ENCODE measurements at places on chromosomes 2 and 18.

- DNase-seq, result no peak
These were observed at the start of gene OXER1 for GRCh38 chr2:42764096-42764495. TSS of gene OXER1 (minus strand) at chr2:42764135. CDS start at chr2:42764062, 73 bp downstream.

GRCh38 chr18:62205824-62206223, 18.8 kb downstream of the RELCH start:
- DNase-seq, result no peak

DNA sequence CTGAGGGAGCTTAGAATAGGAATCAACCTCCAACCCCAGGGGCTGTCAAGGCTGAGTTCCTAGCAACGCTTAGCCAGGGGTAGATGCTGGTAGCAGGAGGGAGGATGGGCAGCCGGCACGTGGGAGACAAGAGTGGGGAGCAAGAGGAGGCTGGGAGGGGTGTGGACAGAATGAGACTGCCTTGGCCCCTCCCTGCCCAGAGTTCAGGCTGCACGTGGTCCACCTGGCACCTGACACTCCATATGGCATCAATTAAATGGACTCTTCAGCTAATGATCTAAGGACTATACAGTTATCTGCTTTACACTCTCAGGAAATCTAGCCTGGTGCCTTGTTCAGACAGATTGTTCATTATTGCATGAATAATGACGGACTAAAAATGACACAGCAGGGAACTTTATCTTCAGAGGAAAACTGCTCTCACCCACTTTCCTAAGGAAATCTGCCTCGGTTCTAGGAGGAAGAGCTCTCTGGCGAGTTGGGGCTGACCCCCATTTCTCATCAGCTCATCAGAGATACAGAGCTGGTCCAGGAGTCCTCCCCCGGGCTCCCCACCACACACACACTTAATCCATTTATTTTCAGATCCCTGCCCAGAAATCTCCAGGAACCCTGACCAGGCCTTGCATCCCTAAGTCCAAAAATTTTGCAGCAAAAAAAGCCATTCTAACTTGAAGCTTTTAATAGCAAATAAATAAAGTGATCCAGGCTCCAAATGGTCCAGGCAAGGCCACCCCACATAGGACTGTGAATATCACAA, 102.1 kb upstream of the CDC42EP3 start:
- DNase-seq, result no peak

- no peak for DNase-seq
These were observed 54.5 kb upstream of the ROCK2 start for GRCh38 chr2:11398750-11399437.

GRCh38 chr18:63421514-63421913, 762 bp downstream of the VPS4B start:
- no peak for DNase-seq

DNA sequence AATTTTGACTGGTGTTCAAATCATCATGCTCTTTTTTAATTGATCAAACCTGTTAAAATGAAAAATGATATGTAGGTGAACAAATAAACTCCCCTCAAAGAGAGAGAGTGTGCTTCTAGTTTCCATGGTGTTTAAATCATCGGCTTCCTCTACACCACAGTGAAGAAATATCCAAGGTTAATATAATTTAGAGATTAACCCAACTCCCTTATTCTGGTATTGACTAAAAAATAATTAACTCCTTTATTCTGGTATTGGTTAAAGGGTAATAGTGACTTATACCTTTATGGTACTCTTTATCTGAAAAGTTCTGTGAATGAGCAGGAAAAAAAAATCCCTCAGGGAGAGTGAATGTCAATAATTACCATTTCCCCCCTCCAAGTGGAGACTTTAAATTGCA, 93.1 kb downstream of the SPATS2L start:
- no peak for DNase-seq

DNA sequence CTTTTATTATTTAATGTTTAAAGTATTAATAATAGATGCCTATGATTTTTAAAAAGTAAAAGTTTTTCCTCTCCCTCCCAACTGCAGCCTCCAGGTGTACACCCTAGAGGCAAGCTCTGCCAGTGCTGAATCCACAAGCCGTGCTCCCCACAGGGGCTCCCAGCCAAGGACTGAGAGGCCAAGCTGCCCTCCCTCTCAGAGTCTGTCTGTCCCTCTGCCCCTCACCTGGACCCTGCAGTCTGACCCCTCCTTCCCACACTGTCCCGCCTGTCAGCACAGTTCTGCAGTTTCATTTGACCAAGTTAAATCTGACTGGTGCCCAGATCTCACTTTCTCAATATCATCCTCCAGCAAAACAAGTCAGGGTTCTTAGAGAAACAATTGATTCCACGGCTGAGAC, 14.8 kb upstream of the PROC start:
- DNase-seq, result no peak

- no peak for DNase-seq
These were observed 77.5 kb downstream of the TFCP2L1 start for GRCh38 chr2:121207494-121207893.

- DNase-seq, result no peak
These were observed 33.3 kb downstream of the CNGA3 start for GRCh38 chr2:98379311-98380202.

DNA sequence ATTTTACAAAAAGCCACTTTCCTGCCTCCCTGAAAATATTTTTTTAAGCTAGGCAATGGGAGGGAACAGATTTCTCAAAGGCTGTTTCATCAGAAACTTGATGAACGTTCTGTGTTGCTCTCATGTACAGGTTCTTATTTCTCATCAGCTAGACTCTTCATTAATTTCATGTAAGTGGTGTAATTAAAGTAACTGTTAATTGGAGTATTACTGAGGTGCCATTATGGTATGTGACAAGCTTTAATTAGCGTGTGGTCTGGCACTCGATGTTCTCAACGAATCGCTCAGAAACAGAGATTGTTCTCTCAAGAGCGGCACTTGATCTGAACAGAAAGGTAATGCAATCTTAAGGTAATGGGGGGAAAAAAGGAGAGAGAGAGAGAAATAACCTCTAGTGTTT, 81.9 kb upstream of the MYCN start:
- DNase-seq, result no peak

- no peak for DNase-seq
These were observed 351.7 kb upstream of the DCC start for GRCh38 chr18:51988277-51988676.

- DNase-seq, result no peak
These were observed 52.6 kb downstream of the PTPRM start for GRCh38 chr18:7619676-7620075.

- DNase-seq, result no peak
These were observed 40.9 kb downstream of the HS1BP3 start for GRCh38 chr2:20609995-20610357.

DNA sequence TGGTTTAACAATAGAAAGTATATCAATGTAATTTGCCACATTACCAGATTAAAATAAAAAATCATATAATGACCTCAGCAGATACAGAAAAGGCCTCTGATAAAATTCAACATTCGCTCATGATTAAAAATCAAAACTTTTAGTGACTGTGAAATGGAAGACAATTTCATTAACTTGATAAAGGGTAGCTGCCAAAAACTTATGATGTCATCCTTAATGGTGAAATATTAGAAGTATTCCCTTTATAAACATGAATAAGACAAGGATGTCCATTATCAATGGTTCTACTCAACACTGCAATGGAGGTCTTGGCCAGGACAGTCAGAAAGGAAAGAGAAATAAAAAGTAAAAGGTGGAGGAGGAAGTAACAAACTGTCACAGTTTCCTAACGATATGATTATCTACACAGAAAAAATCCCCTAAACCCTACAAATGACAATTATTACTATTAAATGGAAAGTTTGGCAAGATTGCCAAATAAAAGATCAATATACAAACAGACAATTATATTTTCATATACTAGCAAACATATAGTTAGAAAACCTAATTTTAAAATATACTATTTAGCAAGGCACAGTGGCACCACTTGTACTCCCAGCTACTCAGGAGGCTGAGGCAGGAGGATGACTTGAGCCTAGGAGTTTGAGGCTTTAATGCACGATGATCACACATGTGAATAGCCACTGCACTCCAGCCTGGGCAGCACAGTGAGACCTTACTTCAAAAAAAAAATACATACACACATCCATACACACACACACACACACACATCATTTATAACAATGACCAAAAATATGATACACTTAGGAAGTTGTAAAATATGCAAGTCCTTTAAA, 12.8 kb downstream of the METTL8 start:
- no peak for DNase-seq

GRCh38 chr2:25207078-25207545, 38.7 kb upstream of the POMC start:
- no peak for DNase-seq

GRCh38 chr18:27114842-27115241, 70.3 kb downstream of the CHST9 start:
- DNase-seq, result no peak

GRCh38 chr2:188551671-188552070, 260.0 kb downstream of the GULP1 start:
- no peak for DNase-seq

DNA sequence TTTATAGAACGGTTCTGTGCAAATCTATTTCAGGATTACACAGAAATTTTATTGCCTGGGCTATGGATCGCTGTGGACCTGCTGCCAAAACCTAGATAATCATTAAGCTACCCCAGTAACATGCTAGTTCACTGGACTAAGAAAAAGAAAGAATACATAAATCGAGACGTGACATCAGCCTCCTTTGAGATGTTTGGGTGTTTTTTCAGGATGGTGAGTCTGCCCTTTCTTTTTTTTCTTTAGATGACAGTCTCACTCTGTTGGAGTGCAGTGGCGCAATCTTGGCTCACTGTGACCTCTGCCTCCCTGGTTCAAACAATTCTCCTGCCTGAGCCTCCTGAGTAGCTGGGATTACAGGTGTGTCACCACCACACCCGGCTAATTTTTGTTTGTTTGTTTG, 52.0 kb downstream of the FHOD3 start:
- no peak for DNase-seq

DNA sequence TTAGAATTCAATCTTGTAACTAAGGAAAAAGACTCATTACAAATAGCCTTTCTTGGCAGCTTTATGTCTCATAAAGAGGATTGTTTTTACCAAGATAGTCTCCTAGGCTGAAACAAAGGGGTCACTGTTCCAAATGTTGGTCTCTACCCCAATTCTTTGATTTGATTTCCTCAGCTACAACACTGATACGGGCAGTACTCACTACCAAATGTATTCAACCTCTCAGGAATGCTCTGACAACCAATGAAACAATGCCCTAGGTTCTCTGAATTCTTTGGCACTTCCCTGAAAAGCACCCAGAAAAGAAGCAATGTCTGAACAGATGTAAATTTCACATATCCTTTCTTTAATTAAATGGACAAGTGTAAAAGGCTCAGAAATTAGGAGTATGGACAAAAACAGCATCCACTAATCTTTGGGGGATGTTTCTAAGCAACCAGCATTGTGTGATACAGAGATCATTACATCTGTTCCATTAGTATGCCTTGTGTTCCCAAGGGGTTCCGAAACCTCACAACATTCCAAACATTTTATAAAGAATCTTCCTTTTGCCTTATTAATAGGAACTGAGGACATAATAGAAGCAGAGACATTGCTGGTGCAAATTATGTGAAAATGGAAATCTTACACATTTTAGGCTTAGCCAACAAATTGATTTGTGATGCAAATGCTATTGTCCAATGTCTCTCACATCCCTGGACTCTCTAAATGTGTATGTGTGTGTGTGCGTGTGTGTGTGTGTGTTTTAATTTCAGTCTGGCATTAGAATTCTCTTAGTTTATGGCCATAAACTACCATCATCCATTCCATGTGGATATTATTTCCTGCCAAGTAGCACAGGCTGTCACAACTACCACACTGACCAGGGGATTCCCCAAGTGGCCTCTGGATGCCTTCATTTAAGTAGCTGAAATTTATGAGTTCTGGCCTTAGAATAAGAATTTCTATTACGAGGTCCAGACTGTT, 276.0 kb downstream of the MTX2 start:
- DNase-seq, result no peak

GRCh38 chr18:2538236-2538635, 33.1 kb downstream of the METTL4 start:
- no peak for DNase-seq

- no peak for DNase-seq
These were observed 211.6 kb downstream of the ANKRD30B start for GRCh38 chr18:14959550-14959949.

DNA sequence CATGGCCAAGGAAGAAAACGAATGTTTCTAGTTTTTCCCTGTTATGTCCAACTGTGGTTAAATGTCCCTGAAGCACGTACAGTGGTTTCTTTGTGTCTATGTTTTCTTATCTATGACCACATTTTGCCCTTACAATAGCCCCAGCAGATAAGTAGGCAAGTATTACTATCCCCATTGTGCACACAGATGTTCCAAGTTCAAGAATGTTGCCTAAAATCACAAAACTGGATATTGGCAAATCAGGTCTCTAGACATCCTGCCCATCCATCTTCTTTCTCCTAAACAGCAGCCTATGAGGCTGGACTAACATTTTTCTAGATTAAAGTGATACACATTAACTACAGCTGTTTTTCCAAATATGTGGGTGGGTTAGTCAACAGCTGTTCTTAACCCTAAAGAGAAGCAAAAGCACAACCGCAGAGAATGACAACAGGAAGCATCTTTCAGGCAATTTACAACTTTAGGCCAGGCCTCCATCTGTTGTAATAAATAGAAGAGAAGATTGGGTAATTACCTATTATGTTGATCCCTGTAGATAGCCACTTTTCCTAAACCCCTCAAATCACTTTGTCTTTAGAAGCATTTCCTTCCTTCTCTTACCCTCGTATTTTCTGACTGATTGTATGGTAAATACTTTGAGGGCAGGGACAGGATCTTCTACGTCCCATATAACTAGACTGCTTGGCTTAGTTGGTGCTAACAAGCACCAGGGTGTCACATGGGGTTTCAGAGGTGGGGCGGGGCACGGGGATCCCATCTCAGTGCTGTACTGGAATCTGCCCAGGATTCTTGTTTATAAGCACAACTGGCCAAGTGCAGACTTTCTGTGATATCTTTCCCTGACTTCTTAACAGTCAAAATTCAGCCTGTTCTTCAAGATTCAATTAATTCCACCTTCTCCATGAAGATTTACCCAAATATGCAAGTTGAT, 132.1 kb upstream of the SETBP1 start:
- DNase-seq, result peak; percentile 24

GRCh38 chr2:54558188-54559005, 102.3 kb downstream of the SPTBN1 start:
- DNase-seq, result peak; percentile 64

- DNase-seq, result no peak
These were observed 36.0 kb upstream of the IKZF2 start for GRCh38 chr2:213187386-213187785.

DNA sequence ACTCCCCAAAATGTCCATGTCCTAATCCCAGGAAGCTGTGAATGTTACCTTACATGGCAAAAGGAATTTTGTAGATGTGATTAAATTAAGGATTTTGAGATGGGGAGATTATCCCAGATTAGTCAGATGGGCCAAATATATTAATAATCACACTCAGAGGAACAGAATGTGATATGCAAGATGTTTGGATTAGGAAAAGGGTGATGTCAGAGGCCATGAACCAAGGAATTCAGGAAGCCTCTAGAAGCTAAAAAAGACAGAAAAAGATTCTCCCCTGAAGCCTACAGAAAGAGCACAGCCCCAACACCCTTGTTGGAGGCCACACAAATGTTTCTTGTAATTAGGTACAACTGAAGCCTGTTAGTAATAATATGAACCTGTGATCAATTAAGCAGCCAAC, 13.1 kb downstream of the TMEM131 start:
- no peak for DNase-seq
